A172 (cell line): ENCODE measurements at places on chromosomes 7 and 10. TPM values are rescaled to one million over a fixed set of nuclear protein-coding genes. Genes with fewer than 3 reads are reported as not detected.

- no peak for DNase-seq
These were observed 2.8 kb upstream of the PDK4 start for GRCh38 chr7:95599069-95599468.

DNA sequence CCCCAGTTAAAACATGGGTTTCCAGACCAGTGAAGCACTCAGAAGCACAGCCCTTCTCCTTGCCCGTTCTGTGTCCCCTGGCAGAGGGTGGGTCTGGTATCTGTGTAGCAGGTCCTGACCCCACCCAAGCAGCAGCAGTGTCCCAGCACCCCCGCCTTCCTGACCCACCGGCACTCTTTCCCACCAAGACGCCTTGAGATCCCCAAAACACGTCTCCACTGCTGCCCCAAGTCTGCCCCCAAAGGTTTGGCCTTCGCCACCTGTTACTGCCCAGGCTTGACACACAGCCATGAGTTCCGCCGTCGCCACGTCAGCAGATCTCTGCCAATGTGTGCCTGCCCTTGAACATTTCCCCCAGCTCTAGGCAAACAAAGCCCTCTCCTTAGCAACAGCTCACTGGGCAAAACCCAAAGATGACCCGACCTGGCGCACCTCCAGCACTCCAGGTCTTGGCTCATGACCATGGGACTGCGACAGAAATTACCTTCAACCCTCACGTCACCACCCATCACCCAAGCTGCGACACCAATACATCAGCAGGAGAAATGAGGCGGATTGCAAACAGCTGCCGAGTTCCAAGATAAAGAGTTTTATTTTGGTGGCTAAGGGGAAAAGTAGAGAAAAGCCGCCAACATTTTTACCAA, 75.6 kb downstream of the CTBP2 start:
- peak; percentile 73 for DNase-seq

GRCh38 chr10:74862625-74863024, 36.2 kb downstream of the KAT6B start:
- DNase-seq, result no peak

GRCh38 chr7:101031082-101031481, 11.2 kb downstream of the MUC17 start:
- DNase-seq, result no peak

- DNase-seq, result no peak
These were observed 230.5 kb downstream of the TCF7L2 start for GRCh38 chr10:113180401-113181154.

The POLR2J2 gene
- total RNA-seq, result 2.4 and 2.8 TPM in 2 replicates

The AMZ1 gene
- total RNA-seq, result 0.07 and 0.28 TPM in 2 replicates
